RPMI7951 (cell line): ENCODE measurements at places on chromosomes 11 and 22.

GRCh38 chr22:50250555-50251476, at the start of gene HDAC10:
Gene HDAC10 (minus strand): TSS chr22:50251265. CDS start chr22:50251032, 233 bp downstream.
- peak; percentile 66 for DNase-seq

- DNase-seq, result peak; percentile 69
Observed at GRCh38 chr11:123194337-123195187, 486 bp downstream of the CLMP start.

- no peak for DNase-seq
Observed at GRCh38 chr22:44632541-44633396, 69.2 kb upstream of the PRR5 start.

DNA sequence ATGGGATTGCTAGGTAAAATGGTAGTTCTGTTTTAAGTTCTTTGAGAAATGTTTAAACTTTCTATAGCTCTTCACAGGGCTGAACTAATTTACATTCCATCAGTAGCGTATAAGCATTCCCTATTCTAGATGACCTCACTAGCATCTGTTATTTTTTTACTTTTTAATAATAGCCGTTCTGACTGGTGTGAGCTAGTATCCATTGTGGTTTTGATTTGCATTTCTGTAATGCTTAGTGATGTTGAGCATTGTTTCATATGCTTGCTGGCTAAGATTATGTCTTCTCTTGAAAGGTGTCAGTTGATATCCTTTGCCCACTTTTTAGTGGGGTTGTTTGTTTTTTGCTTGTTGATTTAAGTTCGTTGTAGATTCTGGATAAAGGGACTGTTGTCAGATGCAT, 35.9 kb downstream of the MMP27 start:
- DNase-seq, result no peak

- no peak for DNase-seq
Observed at GRCh38 chr11:113153847-113154246, 160.5 kb upstream of the TTC12 start.

DNA sequence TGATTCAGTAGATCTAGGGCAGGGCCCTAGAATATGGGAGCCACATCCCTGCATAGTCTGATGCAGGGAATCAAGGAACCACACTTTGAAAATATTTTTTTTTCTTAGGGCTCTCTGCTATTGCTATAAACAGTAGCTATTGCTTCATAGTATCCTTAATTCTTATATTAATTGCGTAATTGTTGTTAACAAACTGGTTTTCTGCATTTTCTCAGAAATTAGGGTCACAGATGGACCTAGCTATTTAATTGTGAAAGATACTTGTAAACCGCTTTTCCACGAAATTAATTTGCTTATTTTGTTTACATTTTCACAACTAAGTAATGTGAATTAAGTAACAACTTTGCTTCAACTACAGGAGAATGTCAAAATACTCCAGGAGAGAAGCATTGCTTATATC, 34.1 kb downstream of the NAALAD2 start:
- DNase-seq, result no peak

- no peak for DNase-seq
Observed at GRCh38 chr11:104337273-104337672, 173.3 kb upstream of the PDGFD start.

GRCh38 chr11:8802251-8802650, 108.7 kb upstream of the AKIP1 start:
- no peak for DNase-seq

DNA sequence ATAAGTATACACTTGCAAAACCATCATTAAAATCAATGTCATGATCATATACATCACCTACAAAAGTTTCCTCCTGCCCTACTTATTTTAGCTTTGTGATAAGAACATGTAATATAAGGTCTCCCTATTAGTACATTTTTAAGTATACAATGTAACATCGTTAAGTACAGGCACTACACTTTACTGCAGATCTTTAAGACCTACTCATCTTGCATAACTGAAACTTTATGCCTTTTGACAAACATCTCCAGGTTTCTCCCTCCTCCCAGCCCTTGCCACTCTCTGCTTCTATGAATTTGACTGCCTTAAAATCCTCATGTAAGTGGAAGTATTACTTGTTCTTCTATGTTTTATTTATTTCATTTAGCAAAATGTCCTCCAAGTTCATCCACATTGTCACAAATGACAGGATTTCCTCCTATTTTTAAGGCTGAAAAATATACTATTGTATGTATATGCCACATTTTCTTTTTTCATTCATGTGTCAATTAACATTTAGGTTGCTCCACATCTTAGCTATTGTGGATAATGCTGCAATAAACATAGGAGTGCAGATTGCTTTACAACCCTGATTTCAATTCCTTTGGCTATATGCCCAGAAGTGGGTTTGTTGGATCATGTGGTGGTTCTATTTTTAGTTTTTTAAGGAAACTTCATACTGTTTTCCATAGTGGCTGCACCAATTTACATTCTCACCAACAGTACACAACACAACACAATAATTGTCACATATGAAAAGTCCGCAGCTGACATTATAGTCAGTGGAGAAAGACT, 471.1 kb upstream of the ANO3 start:
- DNase-seq, result no peak

- DNase-seq, result no peak
Observed at GRCh38 chr22:19666673-19667593, 47.4 kb upstream of the SEPTIN5 start.

DNA sequence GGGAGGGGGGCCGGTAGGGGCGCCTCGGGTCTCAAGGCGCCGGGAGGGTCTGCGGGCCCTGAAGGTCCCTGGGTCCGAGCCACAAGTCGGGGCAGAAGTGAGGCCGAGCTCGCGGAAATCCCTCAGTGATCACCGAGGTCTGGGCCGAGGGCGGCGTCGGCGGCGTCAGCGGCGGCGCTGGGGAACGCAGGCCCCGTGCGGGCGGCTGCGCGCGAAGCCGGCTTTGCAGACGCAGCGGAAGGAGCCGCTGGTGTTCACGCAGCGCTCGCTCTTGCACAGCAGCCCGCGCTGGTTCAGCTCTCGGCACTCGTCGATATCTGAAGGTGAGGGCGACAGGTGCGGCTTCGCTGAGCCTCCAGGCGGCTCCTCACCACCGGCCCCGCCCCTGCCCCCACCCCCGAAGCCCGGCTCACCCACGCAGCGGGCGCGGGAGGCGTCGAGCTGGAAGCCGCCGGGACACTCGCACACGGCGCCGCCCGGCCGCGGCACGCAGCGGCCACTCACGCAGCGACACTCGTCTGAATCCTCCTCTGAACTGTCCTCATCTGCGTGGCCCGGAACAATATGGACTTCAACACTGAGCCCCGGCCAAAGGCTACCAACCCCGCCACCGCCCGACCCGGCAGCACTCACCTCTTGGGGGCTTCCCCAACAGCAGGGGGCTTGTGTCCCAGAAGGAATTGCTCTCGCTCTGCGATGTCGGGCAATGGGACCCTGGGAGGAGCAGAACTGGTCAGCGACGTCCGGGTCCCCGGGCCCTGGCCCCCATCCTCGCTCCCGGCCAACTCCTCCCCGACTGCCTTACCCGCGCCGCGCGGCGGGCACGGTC, 14.2 kb downstream of the SCYL1 start:
- DNase-seq, result no peak

- DNase-seq, result no peak
Observed at GRCh38 chr22:50475652-50476002, 792 bp upstream of the SBF1 start.

DNA sequence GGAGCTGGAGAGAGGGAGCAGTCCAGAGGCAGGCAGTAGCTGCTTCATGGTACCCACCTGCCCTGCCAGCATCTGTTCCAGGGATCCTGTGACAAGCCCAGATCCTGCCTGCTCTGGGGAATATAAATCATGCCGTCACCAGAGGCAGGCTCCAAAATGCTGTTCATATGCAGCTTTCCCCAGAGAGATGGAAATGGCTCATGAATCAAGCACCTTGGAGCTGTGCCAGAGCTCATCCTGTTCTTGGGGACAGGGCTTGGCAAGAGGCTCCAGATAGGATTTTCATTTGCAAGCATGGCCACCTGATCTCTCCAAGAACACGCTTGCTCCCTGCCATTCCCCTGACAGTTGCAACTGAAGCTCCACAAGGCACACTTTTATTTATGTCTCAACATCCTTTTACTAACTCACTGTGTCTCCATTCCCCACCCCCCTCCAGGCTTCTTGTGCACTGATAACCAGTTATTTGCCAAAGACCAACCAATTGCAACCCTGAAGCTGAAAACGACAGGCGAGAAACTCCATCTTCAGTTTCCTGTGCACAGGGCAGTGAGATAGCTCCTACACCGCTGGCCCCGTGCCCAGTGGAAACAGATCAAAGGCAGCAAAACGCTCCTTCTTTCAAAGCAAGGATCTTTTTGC, 115.8 kb upstream of the PITPNB start:
- DNase-seq, result peak; percentile 28

DNA sequence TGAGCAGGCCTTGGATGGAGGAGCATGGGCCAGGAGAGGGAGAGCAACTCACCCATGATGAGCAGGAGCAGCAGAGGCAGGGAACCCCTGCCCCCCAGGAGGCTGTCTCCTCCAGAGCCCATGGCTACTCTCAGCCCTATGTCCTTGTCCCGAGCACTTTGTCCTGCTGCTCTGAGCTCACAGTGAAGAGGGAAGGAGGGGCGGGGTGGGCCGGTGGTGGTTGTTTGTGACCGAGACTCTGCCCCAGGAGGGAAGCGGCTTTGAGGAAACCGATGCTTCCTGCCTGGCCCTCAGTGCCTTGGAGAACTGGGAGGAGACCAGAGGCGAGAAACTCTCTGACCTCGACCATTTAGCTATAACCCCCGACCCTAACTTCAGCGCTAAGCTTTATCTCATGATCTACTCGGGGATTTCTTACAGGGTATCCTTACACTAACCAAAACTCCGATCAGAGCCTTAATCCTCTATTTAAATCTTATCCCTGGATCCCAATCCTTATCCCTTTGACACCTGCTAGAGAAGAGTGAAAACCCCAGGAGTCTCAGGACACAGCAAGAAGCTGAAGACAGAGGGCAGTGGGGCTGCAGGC, at the start of gene ROBO4:
TSS of gene ROBO4 (minus strand) at position 192 of the 589 bp plus-strand sequence. CDS start at position 122, 70 bp downstream.
- peak; percentile 47 for DNase-seq

GRCh38 chr11:118912742-118913410, 12.8 kb downstream of the BCL9L start:
- peak; percentile 48 for DNase-seq

GRCh38 chr11:76552987-76553386, 108.2 kb downstream of the EMSY start:
- DNase-seq, result no peak

GRCh38 chr22:24831687-24832086, 25.7 kb downstream of the SGSM1 start:
- DNase-seq, result no peak

GRCh38 chr11:11346303-11346702, 6.7 kb downstream of the CSNK2A3 start:
- no peak for DNase-seq

DNA sequence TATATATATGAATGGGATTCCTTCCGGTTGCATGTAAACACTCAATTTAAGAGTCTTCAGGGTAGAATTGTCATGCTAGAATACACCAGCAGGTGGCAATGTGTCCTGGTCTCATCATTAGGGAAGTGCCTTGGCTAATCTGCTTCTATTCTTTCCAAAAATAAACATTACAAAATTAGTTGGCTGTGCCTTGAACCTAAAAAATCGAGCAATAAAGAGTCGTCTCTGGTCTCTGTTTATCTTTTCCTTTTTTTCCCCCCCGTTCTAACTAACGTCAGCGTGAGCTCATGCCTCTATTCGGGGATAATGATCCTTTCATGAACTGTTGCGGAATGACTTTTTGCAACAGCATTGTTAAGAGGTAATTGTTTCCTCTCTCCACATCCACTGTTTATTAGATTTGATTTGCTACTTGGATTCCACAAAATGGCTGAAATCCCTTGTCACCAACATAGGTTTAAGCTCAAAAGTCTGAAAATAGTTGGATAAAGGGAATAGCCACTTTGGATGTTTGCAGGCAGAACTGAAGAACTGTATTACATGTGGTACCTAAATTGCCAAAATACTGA, 1.2 kb upstream of the ARHGEF12 start:
- DNase-seq, result peak; percentile 76

- DNase-seq, result no peak
Observed at GRCh38 chr22:43171607-43172006, 15.3 kb downstream of the TTLL12 start.

DNA sequence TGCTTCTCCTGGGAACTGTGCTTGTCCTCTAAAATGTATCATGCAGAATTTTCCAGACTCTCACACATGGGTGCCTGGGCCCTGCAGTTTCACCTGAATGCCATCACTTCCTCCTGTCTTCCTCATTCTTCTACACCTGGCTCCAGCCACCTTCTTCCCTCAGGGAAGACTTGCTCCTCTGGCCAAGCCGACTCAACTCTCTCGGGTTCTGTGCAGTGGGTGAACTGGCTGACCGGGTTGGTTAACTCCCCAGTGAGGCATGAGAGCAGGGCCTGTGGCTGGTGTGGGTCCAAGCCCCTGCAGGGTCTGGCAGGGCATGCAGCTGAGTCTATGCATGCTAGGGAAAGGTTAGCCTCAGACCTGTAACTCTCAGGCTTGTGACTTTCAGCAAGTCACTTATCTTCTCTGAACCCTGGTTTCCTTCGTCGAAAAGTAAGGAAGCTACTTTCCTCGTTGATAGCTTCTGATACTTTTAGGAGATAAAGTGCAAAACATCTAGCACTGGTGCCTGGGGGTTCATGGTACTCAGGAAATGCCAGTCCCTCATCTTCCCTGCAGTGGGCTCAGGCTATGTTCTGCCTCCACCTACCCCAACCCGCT, 11.9 kb downstream of the CD82 start:
- DNase-seq, result no peak

- DNase-seq, result no peak
Observed at GRCh38 chr22:47001288-47001687, 238.8 kb downstream of the TBC1D22A start.

DNA sequence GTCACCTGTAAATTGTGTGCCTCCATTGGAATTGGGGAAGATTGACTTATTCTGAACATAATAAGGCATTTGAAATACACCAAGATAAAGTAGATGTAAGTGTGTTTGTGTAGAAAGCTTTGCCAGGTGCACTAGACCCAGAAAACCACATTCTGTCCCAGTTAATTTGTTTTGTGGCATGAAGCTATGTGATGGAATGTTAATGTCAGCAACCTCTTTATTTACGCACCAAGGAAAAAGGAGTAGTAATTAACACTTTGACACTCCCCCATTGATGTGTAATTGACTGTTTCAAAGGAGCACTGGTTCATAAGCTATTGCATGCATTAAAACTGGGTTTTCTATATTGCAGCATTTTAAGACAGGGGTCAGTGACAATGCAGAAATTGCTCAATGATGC, 14.3 kb downstream of the EIF3M start:
- no peak for DNase-seq

GRCh38 chr22:17974703-17975372, 49.5 kb downstream of the MICAL3 start:
- DNase-seq, result peak; percentile 56

GRCh38 chr22:46913351-46913750, 150.9 kb downstream of the TBC1D22A start:
- no peak for DNase-seq

DNA sequence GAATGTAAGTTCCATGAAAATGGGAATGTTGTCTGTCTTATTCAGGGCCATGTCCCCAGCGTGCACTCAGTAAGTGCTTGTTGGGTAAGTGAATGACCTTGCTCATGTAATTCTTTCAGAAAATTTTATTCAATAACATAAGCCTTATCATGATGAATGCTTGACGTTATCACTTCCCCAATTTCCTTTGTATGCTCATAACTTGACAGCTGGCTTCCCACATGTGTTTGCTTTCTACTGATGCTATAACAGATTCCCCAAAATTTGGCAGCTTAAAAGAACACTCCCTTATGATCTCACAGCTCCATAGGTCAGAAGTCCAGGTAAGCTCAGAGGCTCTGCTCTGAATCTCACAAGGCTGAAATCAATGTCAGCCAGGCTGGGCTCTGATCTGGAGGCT, 155.8 kb upstream of the POU2AF2 start:
- DNase-seq, result no peak
